ENCODE measurements at places on chromosomes 2 and 18.

GRCh38 chr2:41116106-41116797, 664.4 kb upstream of the SLC8A1 start:
- no peak for DNase-seq

DNA sequence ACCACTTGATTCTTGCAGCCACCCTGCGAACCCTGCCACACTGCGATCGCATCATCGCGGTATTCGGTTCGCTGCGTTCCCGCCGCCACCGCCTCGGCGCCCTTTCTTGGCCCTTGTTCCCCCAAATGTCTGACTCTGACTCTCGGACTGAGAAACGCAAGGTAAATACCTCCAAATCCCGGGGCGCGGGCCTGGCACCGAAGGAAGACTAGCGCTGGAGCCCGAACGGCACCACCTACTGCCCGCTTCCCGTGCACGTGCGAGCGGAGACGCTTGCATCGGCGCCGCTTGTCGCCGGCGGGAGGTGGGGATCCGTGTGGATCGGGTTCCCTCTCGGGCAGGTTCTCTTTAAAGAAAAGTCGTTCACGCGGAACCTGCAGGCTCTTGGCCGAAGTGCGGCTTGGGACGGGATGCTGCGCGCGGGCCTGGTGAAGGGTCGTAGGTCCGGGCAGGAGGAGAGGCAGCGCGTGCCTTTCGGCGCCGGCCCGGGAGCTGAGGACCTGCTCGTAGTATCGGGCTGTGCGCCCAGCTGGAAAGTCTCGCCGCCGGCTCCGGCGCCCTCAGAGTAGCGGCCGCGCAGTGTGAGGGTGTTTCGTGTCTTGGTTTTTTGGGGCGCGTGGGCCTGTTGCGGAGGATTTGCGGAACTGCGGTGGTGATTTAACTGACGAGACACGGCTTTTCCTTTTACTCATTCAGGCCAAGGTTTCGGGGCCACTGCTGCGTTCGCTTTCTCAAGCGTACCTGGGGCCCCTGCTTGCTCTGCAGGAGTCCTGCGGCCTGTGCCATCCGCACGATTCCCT, 514 bp downstream of the BCL2L11 start:
- peak; percentile 50 for DNase-seq

- DNase-seq, result no peak
Observed at GRCh38 chr2:59804732-59805131, 748.7 kb downstream of the BCL11A start.

DNA sequence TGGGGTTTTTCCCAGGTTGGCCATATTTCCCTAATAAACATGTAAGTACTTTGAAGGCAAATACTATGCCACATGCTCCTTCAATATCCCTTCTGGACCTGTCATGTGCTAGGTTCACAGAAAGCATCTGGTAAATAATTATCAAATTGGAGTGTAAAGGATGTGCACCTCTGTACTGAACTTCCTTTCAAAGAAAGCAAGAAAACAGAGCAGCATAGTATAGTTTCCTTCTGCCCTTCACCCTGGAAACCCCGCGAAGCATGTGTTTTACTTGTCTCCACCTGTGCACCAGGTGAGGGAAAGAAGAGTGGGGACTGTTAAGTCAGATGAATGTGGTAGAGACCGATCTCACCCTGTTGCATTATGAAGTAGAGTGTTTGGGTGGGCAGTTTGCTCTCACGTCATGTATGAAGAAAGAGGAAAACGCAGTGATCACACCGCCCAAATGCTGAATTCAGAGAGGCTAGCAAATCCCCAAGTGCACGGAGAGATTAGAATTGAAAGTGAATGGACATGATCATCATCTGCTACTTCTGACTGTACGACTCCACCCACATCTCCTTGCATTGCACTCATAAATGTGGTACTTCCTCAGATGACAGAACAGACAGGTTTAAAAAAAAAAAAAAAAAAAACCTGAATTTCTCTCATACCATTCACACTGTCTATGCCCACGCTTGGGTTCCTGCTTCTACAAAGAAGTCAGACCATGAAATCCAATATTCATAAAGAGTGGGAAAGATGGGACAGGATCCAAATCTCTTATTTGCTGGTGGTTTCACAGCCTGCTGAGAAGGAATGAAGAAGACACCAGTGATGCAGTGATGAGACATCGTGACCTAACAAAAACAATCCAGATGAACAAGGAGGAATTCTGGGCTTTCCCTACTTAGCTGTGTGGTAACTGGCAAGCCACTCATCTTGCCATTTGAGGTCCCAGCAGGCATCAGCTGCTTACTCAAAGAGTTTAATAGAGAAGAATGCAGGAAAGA, 448.6 kb downstream of the BCL11A start:
- DNase-seq, result no peak

GRCh38 chr2:14524803-14525080, 107.8 kb upstream of the LRATD1 start:
- no peak for DNase-seq

DNA sequence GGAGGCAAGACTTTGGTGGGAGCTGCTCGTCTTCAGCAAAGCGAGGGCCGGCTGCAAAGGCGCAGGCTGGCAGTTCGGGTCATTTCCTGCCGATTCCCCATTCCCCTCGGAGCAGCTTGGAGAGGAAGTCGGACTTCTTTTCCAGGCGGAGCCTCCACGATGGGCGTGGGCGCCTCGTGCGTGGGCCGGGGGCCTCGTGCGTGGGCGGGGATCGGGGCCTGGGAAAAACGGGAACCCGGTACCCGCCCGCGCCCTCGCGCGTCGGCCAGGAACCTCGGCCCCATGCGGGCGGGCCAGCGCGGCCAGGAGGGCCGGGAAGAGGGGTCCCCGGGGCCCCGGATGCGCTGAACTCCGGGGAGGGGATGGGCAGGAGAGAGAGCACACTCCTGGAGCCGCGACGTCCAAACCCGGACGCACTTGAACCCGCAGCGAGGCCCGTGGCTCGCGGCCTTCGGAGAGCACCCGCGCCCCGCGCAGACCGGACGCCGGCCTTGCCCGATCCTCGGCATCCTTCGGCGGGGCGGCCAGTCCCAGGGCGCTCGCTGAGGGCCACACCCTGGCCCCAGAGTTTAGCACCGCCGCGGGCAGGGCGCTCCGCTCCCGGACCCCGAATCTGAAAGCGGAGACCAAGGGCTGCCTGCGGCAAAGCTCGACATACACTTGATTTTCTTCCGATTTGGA, 368.4 kb downstream of the MTX2 start:
- DNase-seq, result peak; percentile 86

DNA sequence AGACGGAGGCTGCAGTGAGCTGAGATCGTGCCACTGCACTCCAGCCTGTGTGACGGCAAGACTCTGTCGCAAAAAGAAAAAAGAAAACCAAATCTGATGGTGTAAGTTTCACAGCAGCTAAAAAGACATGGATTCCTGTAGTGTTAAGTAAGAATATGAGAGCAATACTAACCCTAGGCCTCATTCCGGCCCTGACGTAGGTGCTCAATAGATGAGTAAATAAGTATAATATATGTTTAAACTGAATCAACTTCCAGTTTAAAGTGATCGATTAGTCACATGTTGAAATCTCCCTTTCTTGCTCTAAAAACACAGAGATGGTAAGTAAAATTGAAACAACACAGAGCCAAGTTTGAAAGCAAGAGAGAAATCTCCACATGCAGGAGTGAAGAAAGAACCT, 8.0 kb downstream of the ME2 start:
- DNase-seq, result no peak

- no peak for DNase-seq
Observed at GRCh38 chr18:37242826-37243560, 322.6 kb downstream of the CELF4 start.

DNA sequence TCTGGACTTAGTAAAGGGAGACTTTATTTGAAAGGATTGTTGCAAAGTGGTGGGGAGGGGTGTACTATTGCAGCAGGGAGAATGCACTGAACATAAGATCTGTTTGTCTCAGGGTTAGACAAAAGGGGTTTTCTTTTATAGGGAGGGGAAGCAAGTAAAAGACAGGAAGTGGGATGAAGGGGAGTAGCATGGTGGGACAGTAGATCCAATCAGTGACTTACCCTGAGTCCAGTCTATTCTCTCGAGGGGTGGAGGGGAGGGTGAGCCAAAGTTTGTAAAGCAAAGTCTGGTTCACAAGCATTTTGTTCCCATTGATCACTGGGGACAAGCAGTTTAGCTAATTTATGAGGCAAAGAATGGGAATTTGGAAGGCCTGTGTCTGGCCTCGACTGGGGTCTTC, 35.0 kb upstream of the CYP27C1 start:
- DNase-seq, result no peak

GRCh38 chr18:59902131-59902992, 2.6 kb downstream of the PMAIP1 start:
- DNase-seq, result peak; percentile 68

DNA sequence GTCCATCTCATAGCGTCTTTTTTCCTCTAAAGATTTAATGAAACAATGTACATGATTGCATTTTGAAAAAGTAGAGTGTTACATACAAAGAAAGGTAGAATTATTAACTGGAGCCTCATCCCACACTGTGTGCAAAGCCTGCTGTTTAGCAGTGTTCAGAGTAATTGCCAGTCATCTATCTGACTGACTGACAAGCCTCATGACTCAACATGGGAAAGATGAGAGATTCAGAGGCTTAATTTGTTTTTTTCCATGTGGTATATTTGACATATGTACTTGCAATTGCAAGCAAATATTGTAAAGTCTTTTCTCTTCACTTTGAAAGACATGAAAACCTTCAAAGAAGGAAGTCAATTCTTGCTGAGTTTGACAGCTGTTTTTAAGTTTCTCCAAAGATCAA, 14.7 kb downstream of the PCARE start:
- DNase-seq, result no peak

DNA sequence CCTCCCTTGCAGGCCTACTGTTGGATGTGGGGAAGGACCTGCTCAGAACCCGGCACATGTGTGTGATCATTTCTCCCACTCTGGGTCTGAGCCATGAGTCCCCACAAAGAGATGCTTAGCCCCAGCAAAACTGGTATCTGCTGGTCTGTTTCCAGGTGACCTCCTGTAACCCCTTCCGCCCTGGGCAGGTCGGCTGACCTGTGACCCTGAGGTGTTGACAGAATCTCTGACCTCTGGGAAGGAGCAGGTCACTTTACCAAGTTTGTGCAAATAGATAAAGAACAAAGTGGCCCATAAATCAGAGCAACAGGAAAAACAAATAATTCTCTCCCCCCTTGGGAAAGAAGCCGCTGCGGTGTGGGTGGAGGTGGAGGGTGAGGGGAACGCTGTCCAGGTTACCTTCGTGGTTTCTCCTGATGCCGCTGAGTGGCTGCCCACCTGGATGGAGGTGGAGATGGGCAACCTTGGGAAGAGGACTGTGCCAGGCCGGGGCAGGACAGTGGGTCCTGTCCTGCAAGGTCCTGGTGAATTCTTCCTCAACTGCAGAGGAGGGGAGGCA, 174.0 kb upstream of the MYCN start:
- DNase-seq, result no peak

DNA sequence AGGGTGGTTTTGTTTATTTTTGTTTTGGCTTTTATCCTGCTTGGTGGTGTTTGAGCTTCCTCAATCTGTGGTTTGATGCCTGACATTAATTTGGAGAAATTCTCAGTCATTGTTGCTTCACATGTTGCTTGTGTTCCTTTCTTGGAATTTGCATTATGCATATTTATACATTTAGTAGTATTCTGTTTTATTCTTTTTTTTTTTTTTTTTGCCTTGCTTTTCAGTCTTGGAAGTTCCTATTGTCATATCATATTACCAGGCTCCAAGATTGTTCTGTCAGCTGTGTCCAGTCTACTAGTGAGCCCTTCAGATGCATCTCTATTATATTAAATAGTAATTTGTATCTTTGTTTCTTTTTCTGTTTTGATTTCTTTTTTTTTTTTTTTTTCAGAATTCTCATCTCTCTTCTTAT, 77.0 kb downstream of the EPC2 start:
- no peak for DNase-seq

DNA sequence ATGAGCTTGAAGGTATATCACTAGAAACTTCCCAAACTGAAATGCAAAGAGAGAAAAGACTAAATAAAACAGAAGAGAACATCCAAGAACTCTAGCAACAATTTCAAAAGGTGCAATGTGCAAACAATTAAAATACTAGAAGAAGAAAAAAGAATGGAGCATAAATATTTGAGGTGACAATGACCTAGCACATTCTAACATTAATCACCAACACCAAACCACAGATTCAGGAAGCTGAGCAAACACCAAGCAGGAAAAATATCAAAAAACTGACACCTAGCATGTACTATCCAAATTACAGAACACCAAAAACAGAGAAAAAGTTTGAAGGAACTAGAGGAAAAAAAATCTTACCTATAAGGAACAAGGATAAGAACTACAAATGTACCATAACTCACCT, 460.8 kb downstream of the IRS1 start:
- DNase-seq, result no peak

DNA sequence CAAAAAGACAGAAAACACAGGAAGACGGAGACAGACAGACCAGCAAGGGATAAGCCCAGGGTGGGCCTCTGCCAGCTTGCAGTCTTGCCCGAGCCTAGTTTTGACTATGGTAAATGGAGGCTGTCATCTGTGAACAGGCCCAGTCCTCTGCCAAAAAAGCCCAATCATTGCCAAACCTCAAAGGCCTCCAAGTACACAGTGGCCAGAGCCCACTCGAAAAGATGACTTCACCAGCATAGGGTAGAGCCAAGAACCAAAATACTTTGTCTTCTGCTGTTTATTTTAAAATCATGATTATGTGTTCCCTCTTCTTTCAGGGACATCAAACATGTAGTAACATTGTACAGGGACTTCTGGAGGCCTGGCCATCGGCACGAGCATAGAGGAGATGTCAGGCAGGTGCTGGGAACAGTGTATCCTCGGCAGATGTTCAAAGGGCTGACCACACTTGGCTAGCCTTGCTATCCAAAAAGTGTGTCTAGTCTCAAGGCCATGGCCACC, 66.0 kb downstream of the TTC32 start:
- no peak for DNase-seq

GRCh38 chr18:51522338-51522737, 324.9 kb upstream of the MEX3C start:
- DNase-seq, result no peak

GRCh38 chr2:26979741-26980140, 9.3 kb downstream of the MAPRE3 start:
- no peak for DNase-seq

DNA sequence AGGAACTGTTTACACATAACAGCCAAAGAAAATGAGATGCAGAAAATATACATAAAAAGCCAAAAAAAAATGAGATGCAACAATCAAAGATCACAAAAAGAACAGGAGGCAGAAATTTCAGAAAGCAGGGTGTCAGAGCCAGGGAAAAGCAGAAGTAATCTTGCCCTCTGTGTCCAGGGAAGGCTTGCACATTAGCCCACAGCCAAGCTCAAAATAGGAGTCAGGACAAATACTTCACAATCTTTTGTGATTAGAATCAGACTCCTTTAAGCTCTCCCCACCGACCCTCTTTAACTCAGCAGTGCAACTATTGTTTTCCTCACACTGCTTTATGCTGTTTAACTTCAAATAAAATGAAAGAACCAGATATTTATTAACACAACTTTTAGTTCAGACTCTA, 34.6 kb downstream of the IAH1 start:
- no peak for DNase-seq

- no peak for DNase-seq
Observed at GRCh38 chr2:52532956-52533355, 1234.6 kb upstream of the CHAC2 start.

GRCh38 chr2:17476064-17476463, 42.2 kb downstream of the RAD51AP2 start:
- no peak for DNase-seq

Measured in dermis blood vessel endothelial cell (primary cell).